ENCODE measurements at places on chromosomes 7 and 10.
A peak's percentile ranks its signal among the peaks of the same experiment; 100 is the strongest.

GRCh38 chr10:126331101-126331500 is 57.2 kb downstream of the ADAM12 start:
- no peak for DNase-seq

GRCh38 chr7:54783952-54784351 is 24.9 kb upstream of the SEC61G start:
- DNase-seq = no peak

DNA sequence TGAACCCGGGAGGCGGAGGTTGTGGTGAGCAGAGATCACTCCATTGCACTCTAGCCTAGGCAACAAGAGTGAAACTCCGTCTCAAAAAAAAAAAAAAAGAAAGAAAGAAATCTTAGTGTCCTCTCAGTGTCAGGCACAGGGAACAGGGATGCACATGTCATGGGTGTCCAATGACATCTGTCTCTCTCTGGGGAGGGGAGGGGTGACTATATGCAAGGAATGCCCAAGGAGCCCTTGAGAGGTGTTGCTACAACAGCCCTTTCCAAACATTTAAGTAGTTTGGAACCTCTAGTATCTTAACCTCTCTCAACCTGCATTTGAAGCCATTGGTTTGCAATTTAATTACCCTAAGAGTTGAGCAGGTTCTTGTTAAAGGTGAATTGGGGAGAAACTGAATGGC is 28.9 kb downstream of the PDLIM1 start:
- no peak for DNase-seq

DNA sequence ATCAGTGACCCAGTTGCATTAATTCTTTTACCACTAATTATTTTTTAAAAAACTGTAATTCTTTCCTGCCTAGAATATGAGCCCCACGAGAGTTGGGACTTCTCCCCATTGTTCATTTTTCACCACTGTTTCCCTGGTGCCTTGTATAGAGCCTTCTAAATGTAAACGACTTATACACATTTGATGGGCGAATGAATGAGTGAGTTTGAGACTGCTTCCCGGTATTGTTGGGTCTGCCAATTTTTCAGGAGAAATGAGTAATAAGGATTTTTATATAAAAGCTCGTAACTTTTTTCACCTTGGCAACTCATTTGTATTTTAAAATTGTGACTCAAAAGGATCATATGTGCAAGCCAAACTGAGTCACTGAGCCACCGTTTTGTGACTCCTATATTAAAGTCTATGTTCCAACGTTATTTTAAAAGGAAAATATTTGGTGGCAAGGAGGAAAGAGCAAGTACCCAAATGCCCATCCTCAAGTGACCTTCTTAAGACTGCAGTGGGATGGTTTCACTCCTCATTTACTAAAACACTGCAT is 621.3 kb downstream of the KCNMA1 start:
- peak; percentile 56 for DNase-seq

Data from fibroblast of the aortic adventitia (primary cell).